ENCODE measurements at places on chromosomes 7 and 10.

DNA sequence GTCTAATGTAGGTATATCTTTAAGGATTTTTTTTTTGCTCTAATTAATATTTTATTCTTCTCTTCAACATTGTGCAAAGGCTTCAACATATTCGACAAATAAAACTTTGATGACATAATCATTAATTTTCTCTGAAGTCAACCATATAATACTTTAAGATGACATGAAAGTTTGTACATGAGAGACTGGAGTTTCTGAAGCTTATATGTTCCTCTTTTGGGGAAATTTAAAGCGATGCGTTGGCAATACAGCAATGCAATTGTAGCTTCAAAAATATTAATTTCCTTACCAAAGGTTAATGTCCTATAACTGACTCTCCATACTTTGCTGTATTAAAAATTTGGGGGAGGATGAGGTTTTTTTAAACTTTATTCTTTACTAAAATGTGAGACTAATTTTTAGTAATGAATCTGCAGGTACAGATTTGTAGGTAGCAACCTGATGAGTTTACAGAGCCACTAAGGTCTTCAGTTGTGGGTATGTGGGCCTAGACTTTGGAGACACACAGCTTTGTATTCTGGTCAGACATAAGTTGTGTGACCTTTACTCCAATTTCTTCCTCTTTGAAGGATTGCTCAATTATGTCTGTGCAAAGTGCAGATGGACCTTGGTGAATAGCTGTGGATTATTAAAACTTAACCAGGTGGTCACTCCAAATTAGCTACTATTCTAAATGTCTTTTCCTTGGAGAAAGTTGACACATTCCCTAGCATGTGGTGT, 18.0 kb upstream of the LIPA start:
- peak; percentile 23 for DNase-seq

DNA sequence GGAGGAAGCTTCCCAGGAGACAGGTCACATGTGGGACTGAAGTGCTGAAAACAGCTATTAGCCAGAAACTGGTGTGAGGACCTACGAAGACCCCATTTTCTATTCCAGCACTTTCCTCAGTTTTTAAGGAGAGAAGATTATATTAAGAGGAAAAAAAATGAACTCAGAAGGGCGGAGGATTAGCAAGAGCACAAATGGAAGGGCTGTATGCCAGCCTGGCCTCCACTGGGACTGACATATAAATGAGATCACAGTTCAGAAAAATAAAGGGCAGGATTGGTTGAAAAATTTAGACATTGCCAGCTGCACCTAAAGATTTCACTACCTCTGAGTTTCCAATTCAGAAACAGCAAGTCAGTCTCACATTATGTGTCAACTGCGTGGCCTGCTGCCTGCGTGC, 53.0 kb downstream of the GSDME start:
- DNase-seq: no peak

- DNase-seq: no peak
These were observed 9.2 kb upstream of the CAV2 start for GRCh38 chr7:116490351-116490750.

DNA sequence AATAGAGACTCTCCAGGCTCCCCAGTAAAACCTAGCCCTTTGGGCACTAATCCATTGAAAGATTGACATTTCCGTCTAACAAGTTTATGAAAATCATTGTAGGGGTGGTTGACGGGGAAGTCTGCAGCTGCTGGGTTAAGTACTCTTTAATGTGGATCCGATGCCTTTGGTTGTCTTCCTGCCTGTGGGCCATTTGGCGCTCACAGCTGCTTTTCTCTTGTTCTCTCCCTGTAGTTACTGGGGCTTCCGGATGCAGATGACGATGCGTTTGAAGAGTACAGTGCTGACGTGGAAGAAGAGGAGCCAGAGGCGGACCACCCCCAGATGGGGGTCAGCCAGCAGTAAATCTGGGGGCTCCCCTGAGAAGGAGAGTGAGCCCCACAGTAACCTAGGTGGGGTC, 22.4 kb downstream of the MTURN start:
- DNase-seq: no peak
